Upper lobe of left lung (tissue), 6 donors: ENCODE measurements at places on chromosomes 4 and X.
A peak's percentile ranks its signal among the peaks of the same experiment; 100 is the strongest.

DNA sequence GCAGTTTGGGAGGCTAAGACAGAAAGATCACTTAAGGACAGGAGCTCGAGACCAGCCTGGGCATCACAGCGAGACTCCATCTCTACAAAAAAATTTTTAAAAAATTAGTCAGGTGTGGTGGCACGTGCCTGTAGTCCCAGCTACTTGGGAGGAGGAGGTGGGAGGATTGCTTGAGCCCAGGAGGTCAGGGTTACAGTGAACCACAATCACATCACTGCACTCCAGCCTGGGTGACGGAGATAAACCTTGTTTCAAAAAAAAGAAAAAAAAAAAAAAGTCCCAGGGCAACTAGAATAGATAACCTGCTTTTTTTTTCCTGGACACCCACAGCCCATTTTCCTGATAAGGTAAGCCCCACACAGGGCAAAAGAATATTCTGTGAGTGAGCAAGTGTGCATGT, 96.3 kb downstream of the C4orf51 start:
- H3K27me3 ChIP-seq = no peaks in the 10 kb centered on the region
- no peaks in the 10 kb centered on the region for H3K4me1 ChIP-seq
- no peak for DNase-seq
- peaks cover 18% of the 10 kb centered on the region for H3K36me3 ChIP-seq
- no peak overlapping the region for H3K4me3 ChIP-seq
- no peak overlapping the region for H3K27ac ChIP-seq

DNA sequence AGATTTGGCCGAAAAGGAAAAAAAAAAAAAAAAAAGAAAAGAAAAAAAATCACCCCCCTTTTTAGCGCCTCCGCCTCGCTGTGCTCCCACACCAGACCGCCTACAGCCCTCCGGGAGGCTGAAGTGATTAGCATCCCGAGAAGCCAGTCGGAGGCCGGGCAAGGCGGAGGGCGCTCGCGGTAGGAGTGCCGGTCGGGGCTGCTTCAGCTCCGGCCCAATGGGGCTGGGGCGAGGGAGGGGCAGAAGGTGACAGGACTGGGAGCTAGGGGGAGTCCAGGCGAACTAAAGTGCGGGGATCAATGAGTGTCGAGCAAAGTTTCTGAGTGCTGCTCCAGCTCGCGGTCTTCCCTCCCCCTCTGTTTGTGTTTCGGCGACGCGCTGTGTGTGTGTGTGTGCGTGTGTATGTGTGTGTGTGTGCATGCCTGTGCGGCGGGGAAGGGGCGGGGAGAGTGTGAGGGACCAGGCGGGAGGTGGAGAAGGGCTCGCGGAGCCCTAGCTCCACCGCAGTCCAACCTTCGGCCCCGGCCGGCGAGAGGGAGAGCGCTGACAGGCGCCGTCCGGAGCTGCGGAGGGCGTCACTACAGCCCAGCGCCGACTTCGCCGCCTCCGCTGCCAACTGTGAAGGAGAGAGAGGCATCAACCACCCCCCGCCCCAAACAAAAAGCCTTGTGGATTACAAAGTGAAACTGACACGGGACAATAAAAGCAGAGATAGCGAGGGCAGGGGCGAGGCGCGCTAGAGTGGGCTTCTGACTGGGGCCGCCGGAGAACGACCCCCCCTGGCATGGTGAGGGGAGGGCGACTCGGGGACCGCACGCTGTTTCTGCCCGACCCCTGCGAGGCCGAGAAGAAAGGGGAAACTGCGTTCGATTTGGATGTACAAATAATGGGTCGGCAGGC, at the start of gene FAT4:
Gene FAT4 (plus strand): TSS at position 280 of the 900 bp plus-strand sequence. CDS start 1,457 bp downstream, outside the sequence.
- peak; percentile 93 for DNase-seq
- no peaks in the 10 kb centered on the region for H3K36me3 ChIP-seq
- H3K27me3 ChIP-seq = no peaks in the 10 kb centered on the region
- peak within 1 kb of the TSS; percentile 92 for H3K27ac ChIP-seq
- H3K4me3 ChIP-seq = peak within 1 kb of the TSS; percentile 90

DNA sequence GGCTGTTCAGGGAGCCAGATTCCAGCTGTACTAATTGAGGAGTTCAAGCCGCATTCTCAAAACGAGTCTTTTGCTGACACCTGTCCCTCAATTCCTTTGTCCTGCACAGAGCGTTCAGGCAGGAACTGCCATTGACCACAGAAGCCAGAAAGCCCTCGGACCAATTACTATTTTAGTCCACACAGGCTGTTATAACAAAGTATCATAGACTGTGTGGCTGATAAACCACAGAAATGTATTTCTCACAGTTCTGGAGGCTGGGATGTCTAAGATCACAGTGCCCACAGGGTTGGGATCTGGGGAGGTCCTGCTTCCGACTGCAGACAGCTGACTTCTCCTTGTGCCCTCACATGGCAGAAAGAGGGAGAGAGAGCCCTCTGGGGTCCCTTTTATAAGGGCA, 119.8 kb upstream of the ATP6AP2 start:
- H3K27me3 ChIP-seq = no peaks in the 10 kb centered on the region
- no peak overlapping the region for H3K27ac ChIP-seq
- no peak overlapping the region for H3K4me3 ChIP-seq
- H3K36me3 ChIP-seq = no peaks in the 10 kb centered on the region
- peaks cover 2% of the 10 kb centered on the region for H3K4me1 ChIP-seq

- H3K36me3 ChIP-seq = no peaks in the 10 kb centered on the region
- H3K4me1 ChIP-seq = peaks cover 22% of the 10 kb centered on the region
- H3K27ac ChIP-seq = peak overlapping the region; percentile 89
- no peak overlapping the region for H3K4me3 ChIP-seq
- no peaks in the 10 kb centered on the region for H3K27me3 ChIP-seq
- DNase-seq = no peak
These were observed 294.0 kb downstream of the CAMK2D start for GRCh38 chr4:113467581-113467980.

- no peak overlapping the region for H3K27ac ChIP-seq
- H3K27me3 ChIP-seq = no peaks in the 10 kb centered on the region
- H3K4me3 ChIP-seq = no peak overlapping the region
- no peaks in the 10 kb centered on the region for H3K36me3 ChIP-seq
These were observed 1655.5 kb upstream of the AGA start for GRCh38 chr4:179097741-179098140.

DNA sequence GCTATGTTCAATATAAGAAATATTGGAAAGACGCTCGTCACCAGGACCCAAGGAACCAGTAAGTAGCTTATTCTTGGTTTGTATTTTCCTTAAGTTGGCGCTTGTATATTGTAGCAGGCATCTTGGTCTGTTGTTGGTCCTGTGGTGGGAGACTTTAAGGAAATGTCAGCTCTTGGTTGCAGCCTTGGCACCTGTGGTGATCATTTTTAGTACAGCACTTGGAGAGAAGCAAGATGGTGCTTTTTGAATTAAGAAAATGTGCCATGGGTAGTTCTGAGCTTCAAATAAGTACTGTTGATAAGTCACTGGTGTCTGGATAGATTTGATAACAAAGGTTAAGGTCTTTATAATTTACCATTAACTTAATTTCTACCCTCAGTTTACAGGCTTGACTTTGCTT, 1.1 kb downstream of the RPS3A start:
- H3K4me1 ChIP-seq = peaks cover 32% of the 10 kb centered on the region
- H3K27ac ChIP-seq = no peak overlapping the region
- peaks cover 44% of the 10 kb centered on the region for H3K36me3 ChIP-seq
- no peak for DNase-seq
- peak overlapping the region; percentile 90 for H3K4me3 ChIP-seq

DNA sequence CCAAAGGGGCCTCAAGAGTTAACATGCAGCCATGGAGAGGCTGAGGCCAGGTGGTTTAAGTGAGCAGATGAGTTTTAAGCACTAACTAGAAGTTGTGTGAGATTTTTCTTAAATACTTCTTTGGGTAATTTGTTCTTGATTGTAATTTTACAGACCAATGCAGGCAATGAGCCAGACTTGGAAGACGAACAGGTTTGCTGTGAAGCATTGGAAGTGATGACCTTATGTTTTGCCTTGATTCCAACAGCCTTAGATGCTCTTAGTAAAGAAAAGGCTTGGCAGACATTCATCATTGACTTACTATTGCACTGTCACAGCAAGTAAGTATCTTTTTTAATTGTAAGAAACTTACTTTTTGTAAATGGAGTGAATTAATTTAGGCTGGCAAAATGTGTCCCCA, 103.9 kb downstream of the USP9X start:
- DNase-seq = no peak
- H3K36me3 ChIP-seq = peaks cover 4% of the 10 kb centered on the region
- H3K4me1 ChIP-seq = no peaks in the 10 kb centered on the region
- H3K4me3 ChIP-seq = no peak overlapping the region

DNA sequence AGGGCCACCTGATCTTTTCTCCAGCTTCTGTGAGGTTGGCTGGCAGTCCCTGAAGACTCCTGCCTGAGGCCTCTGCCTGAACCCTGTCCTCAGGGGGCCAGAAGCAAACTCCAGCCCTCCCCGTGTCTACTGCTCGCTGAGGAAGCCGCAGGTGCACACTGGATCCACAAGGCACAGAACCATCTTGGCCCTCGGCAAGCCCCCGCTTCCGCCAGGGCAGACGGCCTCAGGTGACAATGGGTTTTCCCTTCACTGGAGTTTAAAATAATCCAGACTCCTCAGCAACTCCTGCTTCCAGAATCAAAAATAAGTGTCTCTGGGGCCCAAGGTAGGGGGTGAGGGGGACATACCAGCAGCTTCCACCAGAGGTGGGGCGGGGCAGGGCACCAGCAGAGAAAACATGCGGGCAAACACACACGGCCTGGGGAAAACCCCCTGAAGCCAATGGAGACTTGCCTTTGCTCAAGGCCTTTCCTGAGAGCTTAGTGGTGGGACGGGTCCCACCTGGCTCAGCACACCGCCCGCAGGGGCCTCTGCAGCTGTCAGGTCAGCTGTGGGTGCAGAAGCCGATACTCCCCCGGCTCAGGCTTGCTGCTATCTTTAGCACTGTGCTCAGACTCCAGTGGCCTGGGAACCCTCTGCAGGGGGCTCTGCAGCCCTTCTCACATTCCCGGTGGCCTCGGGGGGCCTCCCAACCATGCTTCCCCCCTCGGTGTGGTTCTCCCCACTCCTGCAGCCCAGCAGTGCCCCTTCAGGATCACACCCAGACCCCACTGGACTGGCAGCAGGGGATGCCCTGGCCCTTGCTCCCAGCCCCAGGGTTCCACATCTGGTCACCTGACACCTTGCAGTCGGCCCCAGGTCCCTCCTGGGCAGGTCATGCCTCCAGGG, 1.9 kb downstream of the MYL5 start:
- H3K27me3 ChIP-seq = no peaks in the 10 kb centered on the region
- DNase-seq = peak; percentile 57
- H3K36me3 ChIP-seq = peaks cover 3% of the 10 kb centered on the region
- no peak overlapping the region for H3K27ac ChIP-seq
- no peak overlapping the region for H3K4me3 ChIP-seq

DNA sequence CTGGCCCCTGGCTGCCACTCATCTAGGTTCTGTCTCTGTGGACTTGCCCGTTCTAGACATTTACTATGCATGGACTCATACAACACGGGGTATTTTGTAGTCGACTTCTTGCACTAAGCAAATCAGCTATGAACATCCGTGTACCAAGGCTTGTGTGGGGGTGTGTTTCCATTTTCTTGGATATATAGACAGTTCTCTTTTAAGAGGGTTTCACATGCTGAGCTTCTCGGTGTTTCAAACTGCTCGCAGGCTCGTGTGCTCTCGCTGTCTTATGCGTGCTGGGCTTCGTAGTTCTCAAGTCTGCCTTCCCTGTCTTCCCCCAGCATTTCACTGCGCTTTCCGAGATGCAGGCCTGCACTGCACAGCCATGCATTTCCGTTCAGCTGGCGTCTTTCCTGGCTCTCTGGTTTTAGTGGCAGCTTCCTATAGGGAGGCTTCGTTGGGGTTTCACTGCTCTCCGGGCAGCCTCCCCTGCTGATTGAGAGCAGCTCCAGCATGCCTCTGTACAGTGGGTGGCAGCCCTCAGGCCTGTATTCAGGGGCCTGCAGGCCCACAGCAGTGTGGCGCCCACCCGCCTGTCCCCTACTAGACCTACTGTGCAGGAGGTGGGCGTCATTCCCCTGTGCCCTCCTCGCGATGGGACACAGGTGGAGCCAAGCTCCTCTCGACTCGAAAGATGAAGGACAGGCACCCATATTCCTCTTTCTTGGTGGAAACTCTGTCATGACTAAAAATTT, 27.6 kb downstream of the ZBTB49 start:
- no peaks in the 10 kb centered on the region for H3K4me1 ChIP-seq
- peak; percentile 37 for DNase-seq
- H3K36me3 ChIP-seq = peaks cover 42% of the 10 kb centered on the region
- H3K4me3 ChIP-seq = no peak overlapping the region
- H3K27ac ChIP-seq = no peak overlapping the region

GRCh38 chr4:75065909-75066308, 133.0 kb downstream of the PARM1 start:
- no peak overlapping the region for H3K27ac ChIP-seq
- H3K27me3 ChIP-seq = no peaks in the 10 kb centered on the region
- no peak for DNase-seq

DNA sequence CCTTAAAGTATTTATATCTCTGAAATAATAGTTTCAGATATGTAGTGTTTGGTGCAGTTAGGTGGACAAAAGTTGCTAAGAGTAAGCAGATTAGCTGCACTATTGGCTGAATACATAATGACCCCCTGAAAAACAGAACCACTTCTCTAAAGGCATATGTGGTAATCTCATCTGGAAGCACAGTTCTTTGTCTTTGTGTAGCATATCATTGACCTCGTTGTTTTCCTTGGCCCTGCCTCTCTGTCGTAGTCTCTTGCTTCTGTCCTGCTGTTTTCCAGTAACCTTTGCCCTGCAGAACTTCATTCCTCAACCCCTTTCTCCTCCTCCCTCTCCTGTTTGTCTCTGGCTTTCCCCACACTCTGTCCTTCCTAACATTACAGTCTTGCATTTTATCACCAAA, 41.4 kb downstream of the JADE3 start:
- no peak overlapping the region for H3K4me3 ChIP-seq
- no peak for DNase-seq
- peaks cover 7% of the 10 kb centered on the region for H3K4me1 ChIP-seq
- H3K27ac ChIP-seq = no peak overlapping the region

DNA sequence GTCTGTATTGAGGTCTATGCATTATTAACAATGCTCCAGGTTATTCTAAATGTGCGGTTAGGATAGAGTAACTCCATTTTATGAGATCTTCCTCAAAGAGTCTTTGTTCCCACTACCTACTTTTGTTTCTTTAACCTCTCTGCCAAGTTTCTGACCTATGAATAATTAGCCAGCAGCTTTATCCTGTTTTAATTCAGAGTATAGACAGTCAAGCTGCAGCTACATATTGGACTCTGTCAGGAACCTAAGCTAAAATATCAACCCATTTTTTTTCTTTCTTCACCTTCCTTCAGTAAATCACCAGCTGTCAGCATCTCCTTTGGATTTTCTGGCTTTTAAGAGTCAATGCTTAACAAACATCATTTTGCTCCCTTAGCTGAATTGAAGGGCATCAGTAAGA, 72.3 kb downstream of the TMEM47 start:
- no peaks in the 10 kb centered on the region for H3K36me3 ChIP-seq
- H3K4me1 ChIP-seq = no peaks in the 10 kb centered on the region
- no peak for DNase-seq
- H3K4me3 ChIP-seq = no peak overlapping the region

GRCh38 chr4:101253121-101253520, 94.2 kb downstream of the PPP3CA start:
- no peak overlapping the region for H3K4me3 ChIP-seq
- no peaks in the 10 kb centered on the region for H3K27me3 ChIP-seq
- no peaks in the 10 kb centered on the region for H3K4me1 ChIP-seq
- no peak for DNase-seq
- no peaks in the 10 kb centered on the region for H3K36me3 ChIP-seq
- H3K27ac ChIP-seq = no peak overlapping the region

- H3K27ac ChIP-seq = no peak overlapping the region
- no peak overlapping the region for H3K4me3 ChIP-seq
- H3K4me1 ChIP-seq = peaks cover 9% of the 10 kb centered on the region
- peak; percentile 42 for DNase-seq
- H3K27me3 ChIP-seq = no peaks in the 10 kb centered on the region
These were observed 93.4 kb upstream of the RAPGEF2 start for GRCh38 chr4:159009521-159009920.
